ENCODE measurements at places on chromosomes 16 and 17.

GRCh38 chr16:89179656-89180315, 8.2 kb downstream of the CDH15 start:
- peak; percentile 41 for DNase-seq

- no peak for DNase-seq
Measured at GRCh38 chr17:17872547-17873345, 36.0 kb upstream of the SREBF1 start.

- peak; percentile 87 for DNase-seq
Measured at GRCh38 chr17:64780096-64781013, 118.2 kb upstream of the SMURF2 start.

DNA sequence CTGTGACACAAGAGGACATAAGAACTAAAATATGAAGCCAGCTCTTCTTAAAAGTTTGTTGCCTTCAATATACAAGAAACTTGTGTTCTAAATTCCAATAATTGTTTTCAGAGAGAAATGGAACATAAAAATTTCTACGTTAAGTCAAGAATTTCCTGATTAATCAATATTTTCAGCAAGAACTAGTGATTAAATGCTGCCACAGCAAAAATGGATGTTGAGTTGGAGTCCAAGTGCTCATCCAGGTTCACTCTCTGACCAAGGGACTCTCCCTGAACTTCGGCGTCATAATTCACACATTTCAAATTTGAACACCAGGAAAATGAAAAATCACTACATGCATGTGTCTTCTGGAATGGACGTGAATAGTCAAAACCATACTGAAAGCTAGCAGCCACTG, 1263.6 kb upstream of the GOT2 start:
- no peak for DNase-seq

- DNase-seq: no peak
Measured at GRCh38 chr16:22726868-22727267, 87.1 kb upstream of the HS3ST2 start.

DNA sequence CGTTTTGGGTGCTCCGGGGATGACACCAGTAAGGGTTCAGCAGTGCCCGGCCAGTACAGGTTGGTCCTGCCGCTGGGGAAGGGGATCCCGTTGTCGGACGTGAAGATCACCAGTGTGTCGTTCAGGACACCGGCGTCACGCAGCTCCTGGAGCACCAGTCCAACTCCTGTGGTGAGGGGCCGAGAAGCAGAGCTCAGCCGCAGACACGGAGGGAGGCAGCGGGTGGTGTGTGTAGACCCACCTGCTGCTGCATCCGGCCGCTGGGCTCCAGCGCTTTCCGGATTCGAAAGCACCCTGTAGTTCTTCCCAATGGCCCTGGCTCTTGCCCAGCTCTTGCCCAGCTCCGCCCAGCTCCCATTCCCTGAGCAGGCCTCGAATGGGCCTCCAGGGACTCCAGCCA, 8.0 kb downstream of the SGSH start:
- no peak for DNase-seq
